SK-N-SH treated with all-trans-retinoic acid at 6 μM for 48 hours (cell line): ENCODE measurements at places on chromosomes 2 and 18.
A peak's percentile ranks its signal among the peaks of the same experiment; 100 is the strongest.

DNA sequence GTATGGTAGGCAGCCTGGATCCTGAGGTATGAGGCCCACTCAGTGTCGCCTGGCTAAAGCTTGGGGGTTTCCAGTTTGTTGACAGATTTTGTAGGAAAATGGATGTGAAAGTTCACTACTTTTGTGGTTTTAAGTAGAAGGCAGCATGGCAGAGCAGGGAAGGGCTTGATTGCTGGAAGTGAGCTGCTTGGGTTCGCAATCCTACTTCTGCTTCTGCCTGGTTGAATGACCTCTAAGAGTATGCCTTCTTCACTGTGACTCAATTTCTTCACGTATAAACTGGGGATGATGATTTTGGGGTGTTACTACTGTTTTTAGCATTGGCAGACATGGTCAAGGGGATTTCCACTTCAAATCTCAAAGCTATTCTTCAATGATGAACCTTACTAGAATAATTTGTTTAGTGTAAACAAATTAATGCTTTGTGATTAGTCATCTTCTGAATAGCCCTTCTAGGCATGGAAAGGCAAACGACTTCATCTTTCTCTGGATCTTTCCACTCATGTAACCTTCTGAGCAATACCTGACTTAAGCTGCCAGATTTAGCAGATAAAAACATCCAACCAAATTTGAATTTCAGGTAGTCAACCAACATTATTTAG is 13.2 kb downstream of the BMP10 start:
- no peak for ATAC-seq

DNA sequence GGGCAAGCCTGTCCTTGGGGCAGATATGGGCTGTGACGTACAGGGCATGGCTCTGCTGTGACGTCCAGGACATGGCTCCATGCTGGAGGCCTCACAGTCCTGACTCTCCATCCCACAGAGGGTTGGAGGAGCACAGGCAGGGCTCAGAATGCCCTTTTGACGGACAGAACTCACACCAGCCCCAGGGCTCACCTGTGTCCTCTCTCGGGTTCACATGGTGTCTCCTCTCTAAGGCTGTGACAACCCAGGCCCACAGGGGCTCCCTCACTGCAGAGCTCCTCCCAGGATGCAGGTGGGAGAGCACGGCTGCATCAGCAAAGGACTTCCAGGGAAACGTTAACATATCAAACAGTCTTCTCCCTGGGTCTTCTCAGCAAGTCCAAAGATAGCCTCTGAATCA is 133.8 kb downstream of the EIPR1 start:
- no peak; the same call in 1 of the 3 replicates for ATAC-seq

DNA sequence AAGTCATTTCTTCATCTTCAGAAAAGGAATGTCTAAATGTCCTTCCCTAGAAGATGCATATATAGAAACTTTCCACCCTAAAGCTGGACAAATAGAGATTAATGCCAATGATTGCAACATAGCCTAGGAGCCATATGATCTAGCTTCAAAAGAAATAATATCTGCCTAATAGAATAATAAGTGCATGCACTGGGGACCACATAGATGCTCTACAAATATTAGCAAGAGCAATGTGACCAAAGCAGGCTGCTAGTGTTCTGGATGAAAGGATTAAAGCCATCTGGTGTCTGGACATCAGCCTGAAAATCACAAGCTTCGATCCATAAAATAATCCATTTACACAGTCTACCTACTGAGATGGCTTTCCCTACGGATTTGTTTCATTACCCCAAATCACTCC is 280.1 kb upstream of the KLHL14 start:
- ATAC-seq: no peak

- ATAC-seq: no peak; the same call in 2 of the 3 replicates
These were observed 1558.6 kb upstream of the NXPH2 start for GRCh38 chr2:140338795-140339194.

DNA sequence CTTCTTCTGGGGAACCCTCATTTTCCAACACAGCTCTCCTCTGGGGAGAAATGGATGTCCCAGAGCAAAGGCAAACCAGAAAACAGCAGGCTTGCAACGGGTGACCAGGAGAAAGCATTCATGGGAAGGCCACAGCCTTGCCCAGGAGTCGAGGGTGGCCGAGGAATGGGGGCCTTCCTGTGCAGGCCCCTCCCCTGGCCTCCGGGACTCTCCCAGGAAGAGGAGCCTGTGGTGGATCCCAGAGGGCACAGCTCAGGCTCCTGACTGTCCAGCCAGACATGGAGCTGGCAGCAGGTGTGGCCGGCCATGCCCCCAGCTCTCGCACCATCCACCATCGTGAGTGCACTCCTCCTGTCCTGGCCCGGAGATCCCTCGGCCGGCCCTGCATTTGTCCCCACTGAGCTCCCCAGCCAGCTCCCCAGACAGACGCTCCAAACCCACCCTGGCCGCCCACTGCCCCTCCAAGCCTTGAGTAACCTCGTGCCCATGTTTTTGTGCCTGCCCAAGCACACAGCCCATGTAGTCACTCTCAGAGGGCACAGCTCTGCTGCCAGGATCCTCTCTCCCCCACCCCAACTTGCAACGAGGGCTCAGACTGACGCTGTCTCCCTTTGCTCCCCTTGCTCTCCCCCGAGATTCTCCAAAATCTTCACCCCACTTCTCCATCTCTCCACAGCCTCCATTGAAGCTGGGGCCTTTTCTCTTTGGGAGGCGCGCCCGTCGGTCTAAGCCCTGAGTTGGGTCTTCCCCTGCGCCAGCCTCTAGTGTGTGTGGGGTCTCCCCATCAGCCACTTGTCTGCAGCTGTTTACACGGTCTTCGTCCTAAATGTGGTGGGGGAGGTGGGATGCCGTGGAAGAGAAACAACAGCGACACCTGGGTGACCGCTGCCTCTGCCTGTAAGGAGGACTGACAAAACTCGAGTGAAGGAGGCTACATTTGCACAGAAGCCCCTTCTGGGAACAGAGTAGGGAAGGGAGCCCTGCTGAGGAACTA is 9.8 kb downstream of the PRLH start:
- ATAC-seq: no peak

- ATAC-seq: no peak
These were observed 156.4 kb downstream of the ZFP36L2 start for GRCh38 chr2:43070030-43070429.

DNA sequence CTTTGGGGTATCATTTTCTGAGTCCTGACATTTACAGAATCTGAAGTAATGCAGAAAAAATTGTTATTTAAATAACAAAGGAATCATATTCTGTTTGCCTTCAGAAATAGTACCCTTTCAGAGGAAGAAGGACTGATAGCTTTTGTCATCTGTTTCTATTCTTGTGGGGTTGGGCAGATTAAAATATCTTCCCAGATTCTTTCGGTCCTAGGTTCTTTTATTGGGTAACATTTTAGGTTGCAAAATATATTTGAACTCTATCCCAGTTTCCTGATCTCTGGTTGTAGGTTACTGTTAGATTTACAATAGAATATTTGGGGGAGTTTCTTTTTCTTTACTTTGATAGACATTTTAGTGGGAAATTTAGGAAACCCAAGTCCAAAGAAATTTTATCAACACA is 550.5 kb downstream of the SPAG16 start:
- no peak; the same call in 2 of the 3 replicates for ATAC-seq

DNA sequence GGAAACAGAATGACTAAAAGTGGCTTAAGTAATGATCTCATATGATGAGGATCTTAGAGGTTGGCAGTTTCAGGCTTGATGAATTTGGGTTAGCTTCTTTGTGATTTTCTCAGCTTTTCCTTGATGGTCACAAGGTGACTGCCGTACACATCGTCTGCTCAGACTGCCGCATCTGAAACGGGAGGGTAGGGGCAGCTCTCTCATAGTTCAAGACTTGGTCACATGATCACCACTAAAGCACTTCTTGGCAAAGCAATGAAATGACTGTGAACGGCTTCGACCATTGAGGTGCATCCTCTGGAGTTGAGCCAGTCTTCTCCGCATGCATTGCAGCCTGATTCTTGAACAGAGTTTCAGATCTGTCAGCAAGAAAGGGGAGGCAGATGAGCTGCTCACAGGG is 43.8 kb downstream of the LPIN1 start:
- ATAC-seq: no peak

- no peak for ATAC-seq
These were observed 170.4 kb downstream of the PTPRM start for GRCh38 chr18:7737550-7737949.

GRCh38 chr2:230865766-230866755 is 1.3 kb downstream of the ITM2C start:
- peak; percentile 29 for ATAC-seq

DNA sequence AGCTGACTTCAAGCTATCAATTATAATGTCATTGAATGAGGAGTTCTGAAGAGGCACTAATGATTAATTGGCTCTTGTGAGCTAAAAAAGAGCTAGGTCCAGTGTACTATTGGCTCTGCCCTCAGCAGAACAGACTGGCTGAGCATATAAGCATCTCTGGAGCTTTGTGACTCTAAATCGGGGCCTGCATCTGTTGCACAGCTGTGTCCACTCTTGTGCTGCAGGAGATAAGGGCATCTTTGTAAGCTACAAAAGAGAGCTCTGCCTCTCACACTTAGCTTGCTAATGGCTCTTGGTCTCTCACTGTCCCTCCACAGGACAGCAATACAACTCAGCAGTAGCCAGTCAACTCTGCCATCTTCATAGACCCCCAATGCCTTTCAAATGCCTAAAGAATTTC is 61.5 kb upstream of the L3MBTL4 start:
- peak; percentile 32; the same call in 1 of the 3 replicates for ATAC-seq

GRCh38 chr2:37795456-37795855 is 124.0 kb upstream of the CDC42EP3 start:
- no peak for ATAC-seq

DNA sequence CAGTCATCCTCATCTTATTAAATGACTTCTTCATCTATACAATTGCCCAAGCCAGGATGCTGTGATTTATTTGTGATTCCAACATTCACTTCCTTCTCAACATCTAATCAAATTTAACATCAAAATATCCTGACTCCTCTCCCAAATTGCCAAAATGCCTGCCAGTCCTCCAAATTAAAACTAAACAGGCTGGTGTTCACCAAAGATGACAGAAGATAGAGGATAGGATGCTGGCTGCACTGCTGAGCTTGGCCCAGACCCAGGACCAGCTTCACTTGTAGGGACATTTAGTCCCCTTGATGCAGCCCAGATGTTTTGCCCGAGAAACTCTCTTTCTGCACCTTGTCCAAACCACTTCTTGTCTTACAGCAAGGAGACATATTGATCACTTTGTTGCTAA is 540.0 kb upstream of the CNTNAP5 start:
- no peak for ATAC-seq

GRCh38 chr2:202019689-202020450 is 13.8 kb upstream of the FZD7 start:
- ATAC-seq: 0 out of 3 replicates have a peak, but pooled peaks have one; percentile 18

GRCh38 chr2:13667415-13667757 is 950.6 kb downstream of the TRIB2 start:
- ATAC-seq: no peak

- ATAC-seq: peak; percentile 84
These were observed 8.5 kb downstream of the RAB17 start for GRCh38 chr2:237581751-237582746.
